ENCODE measurements at places on chromosomes 11 and 22. TPM values are rescaled to one million over a fixed set of nuclear protein-coding genes. Genes with fewer than 3 reads are reported as not detected.

Gene NLRP14
- total RNA-seq, result not detected

Gene ANO3
- not detected for total RNA-seq

Gene CCDC89
- total RNA-seq, result 0.42 TPM

Gene H19
- 10,740 TPM for total RNA-seq

Gene SCN3B
- 69.0 TPM for total RNA-seq

Gene C11orf87
- not detected for total RNA-seq

Gene ZNF214
- total RNA-seq, result 0.39 TPM

GRCh38 chr11:60195923-60196368 is 13.1 kb upstream of the MS4A6A start:
- H3K4me3 ChIP-seq, result no peak overlapping the region
- no peaks in the 10 kb centered on the region for H3K4me1 ChIP-seq
- H3K27me3 ChIP-seq, result no peaks in the 10 kb centered on the region
- no peaks in the 10 kb centered on the region for H3K36me3 ChIP-seq
- no peak overlapping the region for H3K27ac ChIP-seq

DNA sequence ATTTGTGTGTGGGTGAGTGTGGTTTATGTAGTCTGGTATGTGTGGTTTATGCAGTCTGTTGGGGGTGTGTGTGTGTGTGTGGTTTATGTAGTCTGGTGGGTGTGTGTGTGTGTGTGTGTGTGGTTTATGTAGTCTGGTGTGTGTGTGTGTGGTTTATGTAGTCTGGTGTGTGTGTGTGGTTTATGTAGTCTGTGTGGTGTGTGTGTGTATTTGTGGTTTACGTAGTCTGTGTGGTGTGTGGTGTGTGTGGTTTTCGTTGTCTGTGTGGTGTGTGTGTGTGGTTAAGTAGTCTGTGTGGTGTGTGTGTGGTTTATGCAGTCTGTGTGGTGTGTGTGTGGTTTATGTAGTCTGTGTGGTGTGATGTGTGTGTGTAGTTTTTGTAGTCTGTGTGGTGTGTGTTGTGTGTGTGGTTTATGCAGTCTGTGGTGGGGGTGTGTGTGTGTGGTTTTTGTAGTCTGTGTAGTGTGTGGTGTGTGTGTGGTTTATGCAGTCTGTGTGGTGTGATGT is 26.2 kb upstream of the PARVG start:
- DNase-seq, result no peak
- H3K4me3 ChIP-seq, result no peak overlapping the region
- no peak overlapping the region for H3K27ac ChIP-seq
- H3K36me3 ChIP-seq, result peaks cover 76% of the 10 kb centered on the region
- H3K4me1 ChIP-seq, result no peaks in the 10 kb centered on the region
- no peaks in the 10 kb centered on the region for H3K27me3 ChIP-seq

GRCh38 chr22:29095459-29095858 is 22.6 kb downstream of the KREMEN1 start:
- no peak for DNase-seq
- no peak overlapping the region for H3K4me3 ChIP-seq
- H3K36me3 ChIP-seq, result peaks cover 14% of the 10 kb centered on the region
- H3K4me1 ChIP-seq, result peaks cover 10% of the 10 kb centered on the region
- H3K27ac ChIP-seq, result no peak overlapping the region
- H3K27me3 ChIP-seq, result no peaks in the 10 kb centered on the region

- no peaks in the 10 kb centered on the region for H3K27me3 ChIP-seq
- no peaks in the 10 kb centered on the region for H3K36me3 ChIP-seq
- H3K27ac ChIP-seq, result no peak overlapping the region
- DNase-seq, result no peak
- H3K4me1 ChIP-seq, result no peaks in the 10 kb centered on the region
These were observed 6.8 kb downstream of the OMP start for GRCh38 chr11:77109236-77110019.

- DNase-seq, result no peak
- no peaks in the 10 kb centered on the region for H3K36me3 ChIP-seq
- no peaks in the 10 kb centered on the region for H3K4me1 ChIP-seq
These were observed 557.3 kb upstream of the ANO5 start for GRCh38 chr11:21635394-21636145.

- H3K4me3 ChIP-seq, result peak overlapping the region; percentile 48
- no peak overlapping the region for H3K27ac ChIP-seq
- H3K27me3 ChIP-seq, result no peaks in the 10 kb centered on the region
- peaks cover 27% of the 10 kb centered on the region for H3K4me1 ChIP-seq
These were observed 2.8 kb upstream of the LZTR1 start for GRCh38 chr22:20979243-20979809.

GRCh38 chr11:108672113-108672512 is 7.2 kb downstream of the DDX10 start:
- no peak overlapping the region for H3K27ac ChIP-seq
- no peak for DNase-seq
- H3K27me3 ChIP-seq, result no peaks in the 10 kb centered on the region
- no peak overlapping the region for H3K4me3 ChIP-seq
- peaks cover 9% of the 10 kb centered on the region for H3K4me1 ChIP-seq
- peaks cover 38% of the 10 kb centered on the region for H3K36me3 ChIP-seq

- no peak overlapping the region for H3K27ac ChIP-seq
- no peaks in the 10 kb centered on the region for H3K36me3 ChIP-seq
- no peaks in the 10 kb centered on the region for H3K4me1 ChIP-seq
- H3K27me3 ChIP-seq, result no peaks in the 10 kb centered on the region
- no peak for DNase-seq
These were observed 50.0 kb upstream of the API5 start for GRCh38 chr11:43261775-43262174.

DNA sequence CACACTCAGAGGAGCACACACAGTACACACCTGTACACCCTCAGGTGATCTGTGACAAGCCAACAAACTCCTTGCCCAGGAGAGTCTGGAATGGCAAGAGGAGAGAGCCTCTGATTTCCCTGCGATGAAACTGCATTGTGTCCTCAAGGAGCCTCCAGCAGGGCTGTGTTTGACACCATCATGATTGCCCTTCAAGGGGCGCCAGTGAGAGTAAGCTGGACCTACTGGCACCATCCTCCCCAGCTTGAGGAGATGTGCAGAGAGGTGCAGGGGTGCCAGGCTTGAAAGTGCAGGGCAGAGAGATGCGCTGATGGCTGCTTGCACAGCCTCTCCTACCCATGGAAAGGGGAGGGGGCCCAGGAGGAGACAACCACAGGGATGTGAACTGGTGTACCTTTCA is 188.8 kb upstream of the CADM1 start:
- no peak overlapping the region for H3K27ac ChIP-seq
- H3K27me3 ChIP-seq, result no peaks in the 10 kb centered on the region
- no peaks in the 10 kb centered on the region for H3K4me1 ChIP-seq
- no peak for DNase-seq
- H3K36me3 ChIP-seq, result no peaks in the 10 kb centered on the region

DNA sequence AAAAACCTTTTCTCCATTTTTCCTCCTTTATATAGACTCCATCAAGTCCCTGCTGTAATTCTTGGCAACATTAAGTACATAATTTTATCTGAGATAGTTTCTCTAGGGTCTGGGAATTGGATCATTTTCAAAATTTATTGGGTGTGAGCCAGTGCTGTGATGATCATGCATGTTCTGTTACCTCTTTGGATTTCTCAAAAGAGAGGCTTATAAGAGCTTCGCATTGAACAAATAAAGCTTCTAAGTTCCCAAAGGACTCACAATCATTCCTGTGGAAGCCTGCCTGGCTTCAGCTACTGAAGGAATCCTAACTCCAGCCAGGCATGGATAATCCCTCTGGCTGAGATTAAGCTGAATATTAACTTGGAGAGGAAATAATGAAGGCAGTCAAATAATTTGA is 208.5 kb downstream of the RAB38 start:
- no peaks in the 10 kb centered on the region for H3K36me3 ChIP-seq
- no peaks in the 10 kb centered on the region for H3K27me3 ChIP-seq
- H3K4me1 ChIP-seq, result peaks cover 2% of the 10 kb centered on the region
- H3K4me3 ChIP-seq, result no peak overlapping the region

GRCh38 chr22:35357883-35358621 is 22.8 kb upstream of the HMOX1 start:
- H3K27me3 ChIP-seq, result no peaks in the 10 kb centered on the region
- H3K27ac ChIP-seq, result no peak overlapping the region
- H3K4me1 ChIP-seq, result no peaks in the 10 kb centered on the region

DNA sequence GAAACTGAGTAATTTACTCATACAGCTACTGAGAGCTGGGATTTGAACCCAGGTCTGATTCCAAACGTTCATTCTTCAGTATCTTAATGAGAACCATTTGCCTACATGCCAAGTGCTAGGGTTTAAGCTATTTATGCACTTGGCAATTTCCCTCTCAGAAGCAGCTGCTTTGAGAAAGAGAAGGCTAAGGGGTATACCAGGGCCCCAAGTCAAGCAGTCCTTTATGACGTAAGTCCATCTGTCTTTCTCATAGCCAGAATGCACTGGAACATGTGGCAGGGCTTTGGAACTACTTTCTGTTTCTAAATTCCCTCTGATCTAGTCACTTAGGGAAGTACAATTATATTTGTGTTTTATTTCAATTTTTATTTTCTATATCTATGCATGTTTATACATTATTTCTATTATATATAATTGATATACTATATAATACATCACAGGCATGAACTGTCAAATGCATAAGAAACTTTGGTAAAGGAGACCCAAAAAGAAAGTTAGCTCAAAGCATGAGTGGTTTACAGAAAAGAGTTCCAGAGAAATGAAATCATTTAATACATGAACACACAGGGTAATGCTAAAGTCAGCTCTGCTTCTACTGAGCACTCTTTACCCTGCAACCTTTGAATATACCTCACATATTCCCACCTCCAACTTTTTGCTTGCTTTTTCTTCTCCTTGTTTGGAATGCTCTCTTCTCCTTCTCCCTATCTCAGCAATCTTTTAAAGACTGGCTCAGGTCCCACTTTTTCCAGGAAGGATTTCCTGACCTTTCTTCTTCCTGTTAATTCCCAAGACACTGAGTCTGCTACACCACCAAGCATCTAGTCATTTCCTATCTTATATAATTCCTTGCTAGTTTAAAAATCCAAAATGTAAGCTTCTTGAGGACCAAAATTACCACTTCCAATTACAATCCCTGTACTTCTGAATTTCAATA is 80.5 kb upstream of the GDPD4 start:
- no peaks in the 10 kb centered on the region for H3K27me3 ChIP-seq
- H3K4me1 ChIP-seq, result peaks cover 31% of the 10 kb centered on the region
- DNase-seq, result no peak
- H3K27ac ChIP-seq, result peak overlapping the region; percentile 33

- H3K4me3 ChIP-seq, result no peak overlapping the region
- no peaks in the 10 kb centered on the region for H3K36me3 ChIP-seq
- peaks cover 33% of the 10 kb centered on the region for H3K4me1 ChIP-seq
- no peak for DNase-seq
- H3K27me3 ChIP-seq, result no peaks in the 10 kb centered on the region
These were observed 33.6 kb downstream of the MACROD1 start for GRCh38 chr11:64132191-64132771.

GRCh38 chr11:128814856-128815705 is 52.0 kb downstream of the KCNJ1 start:
- no peaks in the 10 kb centered on the region for H3K4me1 ChIP-seq
- no peaks in the 10 kb centered on the region for H3K27me3 ChIP-seq
- no peak overlapping the region for H3K4me3 ChIP-seq
- no peak overlapping the region for H3K27ac ChIP-seq
- peak; percentile 56 for DNase-seq

DNA sequence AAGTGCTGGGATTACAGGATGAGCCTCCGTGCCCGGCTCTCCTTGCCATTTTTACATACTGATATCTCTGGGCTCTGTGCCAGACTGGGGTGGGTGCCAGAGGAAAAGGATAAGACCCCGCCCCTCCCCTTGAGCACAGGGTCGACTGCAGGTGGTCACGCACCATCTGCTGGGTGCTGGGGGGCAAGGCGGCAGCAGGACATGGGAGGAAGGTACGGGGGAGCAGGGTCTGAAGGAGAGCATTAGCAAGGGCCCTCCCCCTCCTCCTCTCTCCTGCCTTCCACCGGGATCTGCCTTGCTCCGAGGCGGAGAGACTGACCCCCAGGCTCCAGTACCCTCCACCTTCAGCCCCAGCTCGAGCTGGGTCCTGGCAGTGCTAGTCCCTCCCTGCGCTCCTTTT is 9.7 kb upstream of the PGA3 start:
- H3K36me3 ChIP-seq, result no peaks in the 10 kb centered on the region
- H3K27me3 ChIP-seq, result no peaks in the 10 kb centered on the region
- no peak overlapping the region for H3K4me3 ChIP-seq
- H3K27ac ChIP-seq, result no peak overlapping the region

DNA sequence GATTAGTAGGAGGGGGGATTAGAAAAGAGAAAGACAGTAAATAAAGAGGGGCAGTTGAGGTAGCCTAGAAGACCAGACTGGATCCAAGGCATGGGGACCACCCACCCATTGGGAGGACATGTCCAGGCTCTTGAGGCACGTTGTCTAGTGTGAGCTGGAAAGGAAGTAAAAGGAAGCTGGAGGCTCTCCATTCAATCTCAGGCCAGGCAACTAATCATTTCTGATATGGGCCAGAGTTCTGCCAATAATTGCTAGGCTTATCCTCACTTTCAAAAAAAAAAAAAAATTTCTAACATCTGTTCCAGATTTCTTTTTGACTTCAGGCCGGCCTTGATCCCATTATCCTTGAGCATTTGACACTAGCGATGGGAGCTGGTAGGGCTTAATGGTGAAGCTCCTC is 476.1 kb downstream of the SOX6 start:
- H3K4me1 ChIP-seq, result no peaks in the 10 kb centered on the region
- no peak overlapping the region for H3K4me3 ChIP-seq
- no peaks in the 10 kb centered on the region for H3K27me3 ChIP-seq
- H3K36me3 ChIP-seq, result no peaks in the 10 kb centered on the region
- no peak for DNase-seq

All from psoas muscle (tissue), 8 donors.